ENCODE measurements at places on chromosomes 7 and 10.

DNA sequence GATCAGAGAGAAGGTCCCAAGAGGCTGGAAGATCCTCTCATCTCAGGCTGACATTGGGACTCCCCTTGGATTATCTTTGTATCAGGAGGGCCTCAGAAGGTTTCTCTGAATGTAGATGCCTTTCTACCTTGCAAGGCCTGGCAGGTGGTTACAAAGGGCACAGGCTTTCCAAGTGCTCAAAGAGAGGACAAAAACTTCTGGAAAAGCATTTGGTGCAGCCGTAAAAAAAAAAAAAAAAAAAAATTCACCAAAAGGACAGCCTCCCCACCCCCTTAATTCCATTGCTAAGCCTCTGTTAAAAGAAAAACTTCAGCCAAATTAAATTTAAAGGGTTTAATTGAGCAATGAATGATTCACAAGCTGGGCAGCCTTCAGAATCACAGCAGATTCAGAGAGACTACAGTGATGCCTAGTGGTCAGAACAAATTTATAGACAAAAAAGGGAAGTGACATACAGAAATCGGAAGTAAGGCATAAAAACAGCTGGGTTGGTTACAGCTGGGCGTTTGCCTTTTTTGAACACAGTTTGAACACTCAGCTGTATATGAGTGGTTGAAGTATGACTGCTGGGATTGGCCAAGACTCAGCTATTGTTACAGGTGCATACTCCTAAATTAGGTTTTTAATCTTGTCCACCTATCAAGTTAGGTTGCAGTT lies 42.5 kb upstream of the LRGUK start:
- no peak for DNase-seq

GRCh38 chr10:22158426-22158825 lies 59.4 kb downstream of the EBLN1 start:
- DNase-seq, result no peak

GRCh38 chr7:149147752-149148653 lies 750 bp downstream of the ZNF398 start:
- peak; percentile 35 for DNase-seq

- no peak for DNase-seq
These were observed 277.6 kb downstream of the GATA3 start for GRCh38 chr10:8331896-8332729.

Measured in SW 1271 (cell line).